ENCODE measurements at places on chromosomes 5 and 9.

- no peak for DNase-seq
Measured at GRCh38 chr5:135317286-135317685, 81.7 kb downstream of the MACROH2A1 start.

DNA sequence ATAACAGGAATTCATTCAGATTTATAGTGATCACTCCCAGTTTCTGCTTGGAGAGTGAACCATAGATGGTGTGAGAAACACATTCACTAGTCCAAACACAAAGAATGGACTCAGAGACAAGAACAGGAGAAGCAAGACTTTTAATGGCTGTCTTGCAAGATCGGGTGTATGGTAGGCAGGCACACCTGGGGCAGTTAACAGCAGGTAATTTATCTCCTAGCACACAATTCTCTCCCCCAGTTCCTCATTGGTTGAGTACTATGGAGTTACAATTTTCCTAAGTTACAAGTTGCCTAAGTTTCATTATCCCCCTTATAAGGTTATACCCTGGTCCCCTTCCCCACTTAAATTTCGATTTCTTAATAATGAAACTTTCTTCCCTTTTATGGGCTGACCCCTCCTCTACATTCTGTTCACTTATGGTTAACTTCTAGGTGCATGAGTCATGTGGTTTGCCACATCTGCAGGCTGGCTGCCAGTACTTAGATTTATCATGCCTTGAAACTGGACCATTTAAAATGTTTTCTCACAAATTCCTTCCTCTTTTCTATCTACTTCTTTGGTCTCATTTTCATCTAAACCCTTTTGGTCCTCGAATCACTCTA, 623.3 kb downstream of the HINT1 start:
- DNase-seq: no peak

DNA sequence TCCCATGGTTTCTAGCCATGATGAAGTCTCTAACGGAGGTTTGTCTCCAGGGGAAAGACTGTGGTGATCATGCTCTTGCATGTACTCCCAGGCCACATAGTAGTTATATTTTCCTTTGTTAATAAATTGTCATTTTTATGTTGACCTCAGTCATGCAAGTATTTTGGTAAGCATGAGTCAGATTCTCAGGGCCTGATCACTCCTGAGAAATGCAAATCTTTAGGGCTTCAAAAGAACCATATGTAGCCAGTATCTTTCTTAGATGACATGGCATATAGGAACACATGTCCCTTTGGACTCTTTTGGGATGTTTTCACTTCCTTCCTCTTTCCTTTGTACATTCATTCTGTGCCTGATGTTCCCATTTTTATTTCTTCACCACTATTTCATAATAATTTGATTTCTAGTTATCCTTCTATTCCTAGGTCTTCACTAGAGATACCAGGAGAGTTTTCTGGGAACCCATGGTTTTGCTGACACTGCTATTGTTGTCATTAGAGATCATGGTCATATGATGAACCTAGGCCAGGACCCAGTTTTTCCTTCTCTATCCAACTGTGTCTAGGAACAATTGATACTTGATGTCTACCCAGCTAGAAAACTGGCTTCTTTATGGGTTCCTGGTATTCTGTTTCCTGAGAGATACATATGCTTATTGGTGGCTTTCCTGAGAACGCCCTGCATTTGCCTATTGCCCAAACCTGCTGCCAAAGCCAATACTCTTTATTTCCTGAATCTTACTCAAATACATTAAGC, 248.1 kb upstream of the NREP start:
- DNase-seq: no peak

- DNase-seq: no peak
Measured at GRCh38 chr9:8560560-8561525, 761.3 kb upstream of the DMAC1 start.

- DNase-seq: no peak
Measured at GRCh38 chr5:38944282-38944681, 98.5 kb downstream of the OSMR start.

DNA sequence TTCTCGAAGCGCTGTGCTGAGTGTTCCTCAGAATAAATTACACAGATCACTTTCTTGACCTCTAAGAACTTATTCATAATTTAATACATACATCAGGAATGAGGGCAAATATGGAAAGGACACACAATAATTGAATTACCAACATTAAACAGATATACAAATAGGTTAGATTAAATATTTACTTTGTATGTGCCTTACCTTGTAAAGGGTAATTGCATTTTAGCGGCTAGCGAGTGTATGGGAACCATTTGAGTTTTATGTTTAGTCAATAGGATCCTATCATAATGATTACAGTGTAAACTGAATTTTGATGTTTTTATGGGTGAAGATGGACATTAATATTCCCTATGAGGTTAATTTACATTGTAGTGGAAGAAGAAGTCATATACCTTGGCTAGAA, 1187.1 kb upstream of the WWC1 start:
- DNase-seq: no peak
